ENCODE measurements at places on chromosomes 2 and 18.

DNA sequence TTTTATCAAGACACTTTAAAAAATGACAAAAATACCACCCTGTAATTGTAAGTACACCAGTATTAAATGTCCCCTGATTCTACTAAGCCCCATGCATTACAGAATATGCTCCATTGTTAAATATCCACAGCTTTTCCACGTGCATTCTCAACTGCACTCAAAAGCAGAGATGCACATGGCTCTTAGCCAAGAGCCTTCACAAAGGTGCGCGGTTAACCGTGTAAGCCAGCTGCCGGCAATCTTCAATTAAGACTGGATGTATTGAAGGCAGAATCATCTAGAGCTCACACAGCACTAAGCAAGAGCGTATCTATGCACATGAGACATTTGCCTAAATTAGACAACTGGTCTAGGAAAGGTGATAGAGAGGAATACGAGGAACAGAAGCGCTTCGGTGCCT, 278.3 kb downstream of the NAPG start:
- DNase-seq, result no peak

DNA sequence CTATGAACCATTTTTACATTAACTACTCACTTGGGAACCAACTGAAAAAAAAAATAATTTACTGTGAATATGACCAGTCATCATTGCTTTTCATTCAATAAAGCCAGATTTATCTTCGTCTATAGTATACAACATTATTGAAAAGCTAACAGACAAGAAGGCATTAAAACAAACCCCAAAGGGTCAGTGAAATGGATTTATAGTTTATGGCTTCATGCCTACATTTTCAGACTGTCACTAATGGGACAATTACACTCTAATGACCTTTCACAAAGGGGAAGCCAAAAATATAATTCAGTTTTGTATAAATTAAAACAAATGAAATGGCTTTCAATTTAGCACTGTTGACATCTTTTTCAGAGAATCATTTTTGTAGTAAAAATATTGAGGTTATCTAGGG, 169.1 kb downstream of the DSEL start:
- no peak for DNase-seq

- DNase-seq, result no peak
Measured at GRCh38 chr18:58308463-58308862, 264.4 kb downstream of the NEDD4L start.

GRCh38 chr2:63424329-63425078, 163.8 kb downstream of the WDPCP start:
- peak; percentile 36 for DNase-seq

DNA sequence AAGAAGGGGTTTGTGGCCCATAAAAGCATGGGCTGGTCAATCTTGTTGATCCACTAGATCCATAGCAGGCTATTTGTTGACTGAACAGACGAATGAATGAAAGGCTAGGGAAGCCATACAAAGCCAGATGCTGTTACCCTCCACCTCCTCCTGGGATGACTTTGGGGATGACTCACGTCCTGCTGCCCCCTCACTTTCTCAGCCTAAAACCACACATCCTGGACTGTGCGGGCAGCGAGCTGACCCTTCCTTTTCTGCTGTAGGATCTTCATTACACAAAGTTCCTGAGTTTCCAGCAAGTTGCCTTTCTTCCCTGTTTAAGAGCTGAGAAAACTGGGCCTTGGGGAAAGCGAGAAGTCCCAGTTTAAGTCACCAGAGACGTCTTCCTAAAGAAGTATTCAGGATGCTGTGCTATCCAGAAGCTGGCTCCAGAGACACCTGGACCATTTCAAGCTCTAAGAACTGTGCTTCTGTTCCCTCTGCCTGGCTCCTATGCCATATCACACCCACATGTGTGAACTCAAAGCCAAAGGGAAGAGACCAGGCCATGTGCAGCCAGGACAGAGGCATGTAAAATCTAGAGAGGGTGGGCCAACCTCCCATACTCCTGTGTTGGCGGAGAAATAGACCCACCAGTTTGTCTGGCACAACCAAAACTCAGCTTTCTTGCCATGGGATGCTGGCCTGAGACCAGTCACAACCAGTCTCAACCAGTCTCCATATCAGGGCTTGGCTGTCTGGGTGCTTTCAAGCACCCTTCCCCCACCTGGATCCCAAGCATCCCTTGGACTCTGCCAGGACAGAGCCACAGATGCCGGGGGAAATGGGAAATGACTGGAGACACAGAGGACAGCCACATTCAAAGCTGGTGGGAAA, 4.7 kb upstream of the SLC20A1 start:
- DNase-seq, result no peak
